CMK (cell line): ENCODE measurements at places on chromosomes 12 and 14.
A peak's percentile ranks its signal among the peaks of the same experiment; 100 is the strongest.

DNA sequence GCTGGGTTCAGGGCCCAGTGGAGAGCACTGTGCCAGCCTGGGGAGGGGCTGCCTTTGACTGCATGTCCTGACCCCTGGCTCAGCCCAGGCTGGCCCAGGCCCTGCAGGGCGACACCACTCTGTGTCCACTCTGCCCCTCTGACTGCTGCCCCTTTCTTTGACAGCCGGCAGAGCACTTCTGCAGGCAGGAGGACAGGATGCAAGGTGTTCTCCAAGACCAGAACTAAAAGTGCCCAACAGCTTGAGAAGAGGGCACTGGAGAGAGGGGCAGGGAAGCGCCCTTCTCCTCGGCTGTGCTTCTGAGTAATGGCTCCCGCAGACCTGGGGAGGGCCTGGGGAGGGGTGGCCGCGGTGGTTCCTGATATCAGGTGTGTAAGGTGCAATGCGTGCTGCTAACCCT, 72.7 kb downstream of the WDR20 start:
- DNase-seq = no peak

DNA sequence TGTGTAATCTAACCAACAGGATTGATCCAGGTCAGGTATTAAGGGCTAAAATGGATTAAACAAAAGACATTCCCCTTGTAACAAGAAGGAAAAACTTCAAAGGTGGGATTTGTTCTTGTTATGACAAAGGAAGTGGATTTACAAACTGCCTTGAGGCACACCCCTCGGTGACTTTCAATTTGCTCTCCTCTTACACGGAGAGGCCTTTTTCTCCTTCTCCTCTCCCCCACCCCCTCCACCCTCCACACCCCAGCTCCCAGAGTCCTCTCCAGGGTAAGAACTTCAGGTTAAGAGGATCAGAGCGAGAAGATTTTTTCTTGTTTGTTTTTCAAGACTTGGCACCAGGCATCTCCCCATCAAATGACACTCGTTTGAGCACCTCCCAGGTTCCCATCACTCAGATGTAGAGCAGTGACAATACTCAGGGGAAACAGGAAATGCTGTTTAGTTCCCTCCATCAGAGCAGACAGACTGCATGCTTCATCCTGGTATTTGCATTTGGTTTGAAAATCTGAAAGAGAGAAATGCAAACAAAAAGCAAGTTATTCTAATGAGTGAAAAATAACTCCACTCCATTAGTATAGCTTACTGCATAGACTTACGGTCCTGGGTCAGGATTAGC, 77.6 kb upstream of the TMEM260 start:
- DNase-seq = no peak

GRCh38 chr12:119938049-119938667, 50.9 kb upstream of the BICDL1 start:
- DNase-seq = peak; percentile 26

GRCh38 chr12:40049268-40049667, 56.6 kb downstream of the SLC2A13 start:
- no peak for DNase-seq

- no peak for DNase-seq
Observed at GRCh38 chr12:76878099-76878898, 520 bp downstream of the CSRP2 start.

- DNase-seq = no peak
Observed at GRCh38 chr12:11686120-11686519, 36.6 kb downstream of the ETV6 start.

- no peak for DNase-seq
Observed at GRCh38 chr14:65228436-65228835, 126.1 kb upstream of the MAX start.

- DNase-seq = no peak
Observed at GRCh38 chr12:54759751-54760150, 94.6 kb upstream of the MUCL1 start.

- DNase-seq = no peak
Observed at GRCh38 chr12:57240926-57241401, 10.0 kb downstream of the STAC3 start.

DNA sequence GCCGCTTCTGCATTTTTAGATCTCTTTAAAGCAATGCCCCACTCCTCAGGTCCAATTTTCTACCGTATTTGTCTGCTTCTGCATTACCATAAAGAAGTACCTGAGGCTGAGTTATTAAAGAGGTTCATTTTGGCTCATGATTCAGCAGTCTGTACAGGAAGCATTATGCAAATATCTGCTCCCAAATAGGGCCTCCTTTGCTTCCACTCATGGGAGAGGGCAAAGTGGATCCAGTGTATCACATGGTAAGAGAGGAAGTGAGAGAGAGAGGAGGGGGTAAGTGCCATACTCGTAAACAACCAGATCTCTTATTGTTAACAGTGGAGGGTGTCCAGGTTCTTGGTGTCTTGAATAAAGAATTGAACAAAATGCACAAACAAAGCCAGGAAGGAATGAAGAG, 316.1 kb upstream of the SEL1L start:
- DNase-seq = peak; percentile 4

DNA sequence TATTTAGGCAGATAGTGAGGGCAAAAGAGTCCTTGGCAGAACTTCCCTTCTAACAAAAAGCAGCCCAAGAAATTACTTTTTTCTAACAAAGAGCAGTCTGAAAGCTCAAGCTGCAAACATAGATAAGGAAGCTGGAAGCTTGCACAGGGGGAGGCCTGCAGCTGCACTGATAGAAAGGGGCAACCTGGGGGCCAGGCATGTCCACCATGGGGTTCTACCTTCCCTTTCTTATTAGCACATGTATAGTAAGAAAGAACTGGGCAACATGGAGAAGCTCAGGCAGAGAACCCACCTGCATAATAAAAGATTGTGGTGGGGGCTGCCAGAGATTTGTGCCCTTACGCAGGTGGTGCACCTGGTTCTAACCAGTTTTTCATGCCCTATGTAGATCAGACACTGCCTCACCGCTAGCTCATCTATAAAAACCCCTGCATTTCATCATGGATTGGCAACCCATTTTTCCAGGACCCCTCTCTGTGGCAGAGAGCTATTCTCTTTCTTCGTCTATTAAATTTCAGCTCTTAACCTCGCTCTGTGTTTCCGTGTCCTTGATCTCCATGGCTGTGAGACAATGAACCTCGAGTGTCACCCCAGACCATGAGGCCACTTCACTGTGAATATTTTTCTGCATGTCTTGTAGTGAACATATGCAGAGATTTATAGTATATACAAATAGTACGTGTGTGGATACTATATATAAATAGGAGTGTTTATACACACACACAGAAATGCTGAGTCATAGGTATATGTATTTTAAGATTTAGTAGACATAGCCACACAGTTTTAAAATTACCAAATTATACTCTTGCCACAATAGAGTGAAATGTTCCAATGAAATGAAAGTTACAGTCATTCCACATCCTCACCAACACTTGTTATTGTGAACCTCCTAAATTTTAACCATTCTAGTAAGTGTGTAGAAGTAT, 53.0 kb downstream of the PEX5 start:
- peak; percentile 81 for DNase-seq

- DNase-seq = no peak
Observed at GRCh38 chr14:89435892-89436656, 19.0 kb upstream of the FOXN3 start.
